Hematopoietic multipotent progenitor cell treated with erythropoietin and hydrocortisone succinate and interleukin-3 and kit ligand, for 4 days (in vitro differentiated cells): ENCODE measurements at places on chromosomes 7 and 10.
A peak's percentile ranks its signal among the peaks of the same experiment; 100 is the strongest.

GRCh38 chr7:18399436-18400235, 95.9 kb upstream of the HDAC9 start:
- no peak for DNase-seq

GRCh38 chr10:48470893-48471805, 133.7 kb downstream of the ARHGAP22 start:
- peak; percentile 57 for DNase-seq

DNA sequence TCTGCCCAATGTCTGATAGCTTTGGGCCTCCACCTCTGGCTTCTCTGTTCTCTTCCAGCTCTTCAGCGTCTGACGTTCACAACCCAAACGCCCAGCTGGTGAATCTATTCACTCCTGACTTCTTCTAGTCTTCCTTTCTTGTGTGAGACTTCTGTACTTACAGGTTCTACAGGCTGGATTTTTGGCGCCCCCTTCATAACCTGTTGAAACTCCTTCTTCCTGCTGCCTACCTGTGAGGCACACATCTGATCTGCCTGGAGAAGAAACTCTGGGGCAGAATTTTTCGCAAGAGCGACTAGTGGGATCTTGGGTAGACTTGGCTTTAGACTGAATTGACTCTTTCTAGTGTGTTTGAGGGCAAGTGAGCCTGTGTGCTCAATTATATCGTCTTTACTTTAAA, 249.3 kb downstream of the REEP3 start:
- no peak for DNase-seq

DNA sequence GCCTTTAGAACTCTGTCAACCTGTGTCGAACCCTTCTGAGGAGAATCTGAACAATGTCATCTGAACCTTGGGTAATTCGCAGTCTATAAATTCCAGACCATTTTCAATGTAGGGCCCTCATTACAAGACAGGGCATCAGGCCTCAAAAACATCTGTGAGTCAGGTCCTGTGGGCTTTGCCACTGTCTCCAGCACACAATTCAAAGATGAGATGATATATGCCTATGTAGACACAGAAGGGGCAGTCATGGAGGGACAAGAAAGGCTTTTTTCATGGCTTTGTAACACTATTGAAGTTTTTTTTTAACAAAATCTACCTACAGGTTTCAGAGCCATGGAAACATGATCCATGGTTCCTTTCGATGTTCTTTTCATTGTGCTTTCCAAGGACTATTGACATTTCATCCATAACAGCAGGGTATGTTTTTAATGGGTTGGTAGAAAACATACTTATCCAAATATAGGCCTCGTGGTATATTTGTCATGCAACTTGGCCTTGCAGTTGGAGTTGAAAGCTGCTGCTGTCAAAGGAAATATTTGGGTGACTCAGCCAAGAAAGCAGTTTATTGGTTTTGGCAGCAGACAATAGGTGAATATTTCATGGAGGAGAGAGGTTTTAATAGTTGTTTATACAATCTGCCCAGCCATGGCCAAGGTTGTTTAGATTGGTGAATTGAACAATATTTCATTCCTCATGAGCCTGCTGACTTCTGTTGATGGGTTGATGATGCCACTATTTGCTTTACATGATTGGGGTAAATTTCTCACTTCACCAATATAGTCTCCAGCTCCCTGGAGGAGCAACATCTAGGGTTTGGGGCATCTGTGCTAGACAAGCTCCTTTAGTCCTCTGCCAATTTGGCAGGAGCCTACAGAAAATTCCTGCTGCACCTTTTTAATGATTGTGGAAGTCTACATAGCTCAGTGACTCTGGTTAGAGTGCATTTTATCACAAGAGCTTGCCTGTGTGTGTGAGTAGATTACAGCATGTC, 158.4 kb upstream of the TMEM72 start:
- no peak for DNase-seq

DNA sequence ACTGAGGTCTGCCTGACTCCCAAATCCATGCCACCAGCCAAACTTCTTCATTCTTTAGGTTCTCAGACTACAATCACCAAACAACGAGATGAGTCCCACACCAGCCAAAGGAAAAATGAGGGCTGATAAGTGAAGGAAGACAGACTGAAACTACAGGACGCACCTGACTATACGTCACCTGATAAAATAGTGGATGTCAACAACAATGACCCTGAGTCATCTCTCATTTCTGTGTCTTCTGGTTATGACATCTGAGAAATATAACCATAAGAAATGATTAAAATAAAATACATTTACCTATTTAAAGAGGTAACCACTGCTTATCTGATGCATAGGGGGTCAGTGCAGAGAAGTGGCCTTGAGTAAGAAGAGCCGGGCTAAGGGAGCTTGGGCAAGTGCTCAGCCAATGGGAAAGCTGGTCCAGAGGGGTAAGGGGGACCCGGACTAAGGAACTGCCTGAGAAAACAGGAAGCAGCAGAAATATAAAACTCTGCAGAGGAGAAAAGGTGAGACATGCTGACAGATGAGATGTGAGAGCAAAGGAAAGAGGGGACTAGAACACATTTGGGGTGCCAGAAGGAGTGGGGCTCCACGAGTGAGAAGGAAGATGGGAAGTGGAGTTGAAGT, 51.8 kb downstream of the HIPK2 start:
- DNase-seq, result no peak

DNA sequence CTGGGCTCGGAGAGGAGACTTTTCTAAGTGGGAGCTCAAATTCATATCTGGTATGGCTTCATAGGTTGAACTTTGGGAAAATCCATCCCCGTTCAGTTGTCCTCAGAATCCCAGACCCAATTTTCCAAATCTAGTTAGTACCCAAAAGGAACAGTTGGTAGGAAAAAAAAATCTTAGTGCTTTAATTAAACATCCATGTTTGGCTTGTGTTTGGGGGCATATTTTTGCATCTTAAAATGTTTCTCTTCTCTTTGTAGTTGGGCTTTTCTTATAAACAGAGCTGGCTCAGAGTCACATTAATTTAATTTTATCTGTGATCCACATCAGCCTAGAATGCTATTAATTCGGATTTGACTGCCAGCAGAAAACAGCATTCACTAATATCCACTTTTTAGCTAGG, 165.9 kb downstream of the BUB3 start:
- no peak for DNase-seq

DNA sequence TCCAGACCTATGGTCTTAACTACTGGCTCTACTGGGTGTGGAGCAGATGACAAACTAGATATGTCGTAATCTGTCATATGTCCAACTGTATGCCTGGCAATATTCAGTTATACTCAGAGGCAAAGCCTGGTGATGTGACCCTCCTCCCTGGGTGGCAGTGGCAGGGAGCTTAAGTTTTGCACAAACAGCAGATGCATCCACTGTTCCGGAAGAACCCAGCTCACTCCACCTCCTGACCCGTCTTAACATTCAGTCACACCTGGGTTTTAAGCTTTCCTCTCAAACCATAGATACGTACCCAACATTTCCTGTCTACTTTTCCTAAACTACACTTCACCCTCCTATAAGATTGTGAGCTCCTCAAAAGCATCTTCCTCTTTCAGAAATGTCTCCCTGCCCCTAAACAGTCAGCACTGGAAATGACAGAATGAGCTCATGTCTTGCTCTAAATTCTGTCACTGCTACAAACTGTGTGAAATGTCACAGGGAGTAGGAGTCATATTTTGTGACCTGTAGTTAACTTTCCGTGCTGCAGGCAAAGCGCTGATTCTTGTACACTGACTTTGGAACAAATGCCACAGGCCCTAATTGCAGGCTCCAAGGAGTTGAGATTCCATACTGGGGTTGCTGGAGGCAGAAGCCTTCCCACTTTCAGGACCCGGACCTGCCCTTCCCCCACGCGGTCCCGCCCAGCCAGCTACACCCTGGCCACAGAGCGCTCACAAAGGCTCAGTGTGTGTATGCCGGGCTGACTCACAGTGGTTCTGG, 23.9 kb downstream of the SCD start:
- peak; percentile 88 for DNase-seq

GRCh38 chr10:60566096-60566495, 176.4 kb upstream of the ANK3 start:
- DNase-seq, result no peak

- DNase-seq, result no peak
Measured at GRCh38 chr7:2774935-2775334, 69.2 kb downstream of the GNA12 start.

GRCh38 chr10:32104181-32104580, 48.0 kb upstream of the KIF5B start:
- DNase-seq, result no peak

- DNase-seq, result peak; percentile 82
Measured at GRCh38 chr10:9331583-9332008, 1277.1 kb downstream of the GATA3 start.

DNA sequence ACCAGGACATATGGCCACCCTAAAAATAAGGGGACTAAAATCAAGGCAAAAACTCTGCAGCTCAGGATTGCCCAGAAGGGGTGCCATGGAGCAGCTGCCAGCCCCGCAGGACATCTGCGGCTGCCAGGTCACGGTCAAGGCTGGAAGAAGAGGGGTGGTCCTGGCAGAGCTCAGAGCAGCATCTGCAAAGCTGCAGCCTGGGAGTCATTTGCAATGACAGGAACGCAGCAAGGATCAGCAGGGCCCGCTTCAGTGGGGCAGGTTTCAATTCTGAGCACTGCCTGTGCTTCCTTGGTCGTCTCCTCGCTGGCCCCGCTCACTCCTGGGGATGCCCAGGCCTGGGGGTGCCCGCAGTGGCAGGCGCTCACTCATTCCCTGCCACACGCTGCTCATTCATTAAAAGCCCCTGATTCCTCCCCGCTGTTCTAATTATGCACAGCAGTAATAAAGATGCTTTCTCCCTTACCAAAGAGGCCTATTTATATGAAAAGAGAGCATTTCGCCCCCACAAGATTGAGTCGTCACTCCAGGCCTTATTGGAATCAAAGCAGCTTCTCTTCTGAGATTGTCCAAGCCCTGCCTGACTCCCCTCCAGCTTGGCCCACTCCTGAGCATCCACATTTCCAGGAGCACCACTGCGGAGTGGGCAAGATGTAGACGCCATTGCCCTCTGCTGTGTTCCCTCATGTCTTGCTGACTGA, 4.6 kb downstream of the HSPA12A start:
- DNase-seq, result no peak

- DNase-seq, result no peak
Measured at GRCh38 chr7:41900532-41900931, 197.6 kb upstream of the INHBA start.

DNA sequence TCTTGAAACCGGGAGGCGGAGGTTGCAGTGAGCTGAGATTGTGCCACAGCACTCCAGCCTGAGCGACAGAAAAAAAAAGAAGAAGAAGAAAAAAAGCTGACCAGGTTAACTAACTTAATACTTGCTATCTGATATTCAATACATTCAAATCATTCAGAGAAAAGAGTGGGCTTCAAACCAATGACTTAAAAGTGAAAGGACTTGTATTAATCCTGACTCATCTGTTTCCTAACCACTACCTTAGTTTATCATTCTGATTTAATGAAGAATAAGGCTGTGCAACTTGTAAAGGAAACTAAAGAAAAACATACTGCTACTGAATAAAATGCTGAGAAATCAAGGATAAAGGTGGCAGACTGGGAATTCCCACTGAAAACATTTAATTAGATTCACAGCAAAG, 128.4 kb downstream of the NRBF2 start:
- DNase-seq, result no peak

DNA sequence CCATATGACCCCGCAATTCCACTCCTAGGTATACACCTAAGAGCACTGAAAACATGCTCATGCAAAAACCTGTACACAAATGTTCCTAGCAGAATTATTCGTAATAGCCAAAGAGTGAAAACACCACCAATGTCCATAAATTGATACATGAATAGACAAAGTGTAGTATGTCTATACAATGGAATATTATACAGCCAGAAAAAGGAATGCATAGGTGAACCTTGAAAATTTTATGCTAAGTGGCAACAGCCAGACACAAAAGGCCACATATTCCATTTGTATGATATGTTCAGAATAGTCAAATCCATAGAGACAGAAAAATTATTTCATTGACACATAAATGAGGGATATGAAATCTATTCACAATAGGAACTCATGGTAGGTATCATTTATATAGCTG, 81.0 kb upstream of the NOBOX start:
- no peak for DNase-seq

- no peak for DNase-seq
Measured at GRCh38 chr7:5324961-5325360, 42.2 kb downstream of the SLC29A4 start.

DNA sequence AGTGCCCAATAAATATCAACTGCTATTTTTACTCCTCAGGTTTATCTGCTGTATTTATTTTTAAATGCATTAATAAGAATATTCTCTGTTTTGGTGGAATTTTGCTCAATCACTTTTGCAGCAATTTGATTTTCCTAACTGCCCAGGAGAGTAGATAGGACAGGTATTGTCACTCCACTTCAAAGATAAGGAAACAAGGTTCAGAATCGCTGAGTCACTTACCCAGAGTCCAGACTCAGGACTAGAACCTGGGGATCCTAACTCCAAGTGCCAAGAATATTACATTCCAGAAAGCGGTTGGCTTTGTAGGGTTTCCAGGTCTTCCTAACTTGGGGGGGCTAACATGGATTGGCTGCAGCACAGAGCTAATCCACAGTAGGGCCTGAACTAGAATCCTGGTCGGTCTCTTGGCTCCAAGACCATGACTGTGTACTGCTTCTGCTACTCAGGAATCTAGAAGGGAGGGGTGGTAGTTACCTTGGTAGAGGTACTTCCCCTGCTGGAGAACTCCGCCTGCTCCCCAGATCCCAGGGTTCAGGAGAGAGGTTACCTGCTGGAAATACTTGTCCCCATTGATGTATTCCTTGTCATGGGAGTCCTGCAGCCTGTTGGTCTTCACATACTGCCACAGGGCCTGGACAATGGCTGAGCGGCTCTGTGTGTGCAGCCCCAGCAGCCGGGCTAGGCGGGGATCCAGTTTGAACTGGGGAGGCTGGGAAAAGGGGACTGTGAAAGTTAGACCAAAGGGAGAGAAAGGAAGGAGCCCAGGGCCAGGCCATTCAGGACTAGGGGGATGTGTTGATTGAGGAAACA, 7.3 kb downstream of the SMARCD3 start:
- DNase-seq, result peak; percentile 12

- no peak for DNase-seq
Measured at GRCh38 chr7:6237011-6237410, 35.4 kb downstream of the CYTH3 start.

GRCh38 chr7:73706126-73707044, 13.1 kb downstream of the STX1A start:
- no peak for DNase-seq

GRCh38 chr10:46992803-46993561, 81.8 kb downstream of the PTPN20 start:
- peak; percentile 69 for DNase-seq

DNA sequence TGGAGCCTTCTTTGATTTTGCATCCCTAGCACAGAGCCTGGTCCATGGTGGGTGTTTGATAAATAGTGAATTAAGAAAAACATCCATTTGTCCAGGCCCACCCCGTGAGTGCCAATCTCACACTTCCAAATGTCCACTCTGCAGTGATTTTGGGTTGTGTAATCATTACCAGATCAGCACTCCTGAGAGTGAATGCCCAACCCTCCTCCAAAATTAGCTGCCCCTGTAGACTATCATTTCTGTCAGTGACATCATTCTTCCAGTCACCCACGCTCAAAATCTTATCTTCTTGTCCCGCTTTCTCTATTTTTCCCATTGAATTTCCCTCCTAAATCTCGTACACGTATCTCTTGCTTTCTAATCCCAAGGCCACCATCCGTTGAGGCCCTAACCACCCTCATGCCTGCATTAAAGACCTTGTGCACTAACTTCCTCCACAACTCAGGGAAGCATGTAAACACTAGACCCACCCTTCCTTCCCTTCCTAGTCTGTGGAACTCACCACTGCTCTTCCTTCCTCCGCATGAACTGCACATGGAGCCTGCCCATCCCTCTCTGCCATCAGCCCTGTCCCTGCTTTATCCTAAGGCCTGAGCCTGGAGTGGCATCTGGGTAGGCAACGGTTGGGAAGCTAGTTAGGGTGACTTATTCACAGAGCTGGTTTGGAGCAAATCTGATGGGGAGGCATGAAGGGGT, 32.8 kb downstream of the PIK3AP1 start:
- DNase-seq, result no peak
